ENCODE measurements at places on chromosomes 1 and 21. TPM values are rescaled to one million over a fixed set of nuclear protein-coding genes. Genes with fewer than 3 reads are reported as not detected.

PTGFRN gene
- 20.4 TPM for total RNA-seq

CHI3L2 gene
- not detected for total RNA-seq

DNA sequence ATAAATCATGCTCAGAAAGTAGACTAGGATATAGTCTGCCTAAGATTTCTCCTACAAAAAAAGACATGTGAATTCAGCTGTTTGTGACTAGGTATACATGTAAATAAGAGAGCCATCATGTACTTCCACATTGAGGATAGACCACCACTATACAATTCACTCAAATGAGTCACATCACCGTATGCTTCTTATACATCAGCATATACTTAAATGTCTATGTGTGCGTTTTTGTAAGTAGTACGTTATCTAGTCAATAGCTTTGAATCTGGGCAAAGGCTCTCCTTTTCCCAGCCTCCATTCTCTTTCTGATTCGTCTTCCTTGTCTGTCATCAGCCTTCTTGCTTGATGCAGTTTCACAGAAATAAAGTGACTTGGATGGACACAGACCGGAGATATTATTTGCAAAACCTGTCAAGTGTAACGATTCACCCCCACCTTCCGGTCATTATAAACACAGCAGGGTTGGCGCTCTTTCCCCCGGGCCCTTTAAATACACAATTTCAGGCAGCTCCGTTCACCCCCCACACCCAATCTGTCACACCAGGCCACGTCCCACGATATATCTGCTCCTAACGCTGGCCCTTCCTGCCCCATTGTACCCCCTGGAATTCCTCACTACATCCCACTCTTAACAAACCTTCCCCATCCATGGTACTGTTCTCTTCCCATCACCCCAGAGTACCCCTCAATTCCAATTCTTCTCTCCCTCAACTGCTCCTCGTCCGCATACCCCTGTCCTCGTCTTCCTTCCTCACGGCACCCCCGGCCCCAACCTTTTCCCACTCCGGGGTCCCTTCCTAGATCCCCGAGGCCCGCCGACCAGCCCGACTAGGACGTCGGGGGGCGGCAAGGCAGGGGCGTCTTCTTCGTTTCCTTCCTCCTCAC is 636 bp downstream of the VAMP4 start:
- H3K36me3 ChIP-seq: peaks cover 3% of the 10 kb centered on the region
- H3K4me1 ChIP-seq: peaks cover 11% of the 10 kb centered on the region
- no peak for DNase-seq

DNA sequence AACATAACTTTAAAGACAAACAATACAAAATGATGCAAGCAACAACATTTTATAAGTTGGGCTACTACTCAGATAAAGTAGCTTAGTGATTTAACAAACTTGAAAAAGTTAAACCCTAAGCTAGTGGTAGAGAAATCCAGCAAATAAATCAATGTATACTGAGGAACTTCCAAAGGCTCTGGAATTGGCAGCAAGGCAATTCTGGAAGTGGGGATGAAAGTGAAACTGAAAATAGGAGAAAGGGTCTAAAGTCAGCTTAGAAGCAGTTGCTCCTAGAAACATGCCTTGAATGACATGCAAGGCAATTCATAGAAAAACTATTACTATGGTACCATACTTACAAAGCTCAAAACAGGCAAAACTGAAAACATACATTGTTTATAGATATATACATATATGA is 90.0 kb upstream of the CAMK1G start:
- H3K27ac ChIP-seq: no peak overlapping the region
- H3K36me3 ChIP-seq: no peaks in the 10 kb centered on the region
- no peak overlapping the region for H3K4me3 ChIP-seq
- DNase-seq: no peak
- no peaks in the 10 kb centered on the region for H3K27me3 ChIP-seq
- no peaks in the 10 kb centered on the region for H3K4me1 ChIP-seq

GRCh38 chr1:57115030-57115614 is 149.3 kb upstream of the C8B start:
- H3K4me1 ChIP-seq: no peaks in the 10 kb centered on the region
- no peak overlapping the region for H3K4me3 ChIP-seq
- H3K27ac ChIP-seq: no peak overlapping the region
- H3K36me3 ChIP-seq: no peaks in the 10 kb centered on the region
- H3K27me3 ChIP-seq: no peaks in the 10 kb centered on the region
- no peak for DNase-seq
